ENCODE measurements at places on chromosomes 11 and 22. TPM values are rescaled to one million over a fixed set of nuclear protein-coding genes. Genes with fewer than 3 reads are reported as not detected.
A peak's percentile ranks its signal among the peaks of the same experiment; 100 is the strongest.

DNA sequence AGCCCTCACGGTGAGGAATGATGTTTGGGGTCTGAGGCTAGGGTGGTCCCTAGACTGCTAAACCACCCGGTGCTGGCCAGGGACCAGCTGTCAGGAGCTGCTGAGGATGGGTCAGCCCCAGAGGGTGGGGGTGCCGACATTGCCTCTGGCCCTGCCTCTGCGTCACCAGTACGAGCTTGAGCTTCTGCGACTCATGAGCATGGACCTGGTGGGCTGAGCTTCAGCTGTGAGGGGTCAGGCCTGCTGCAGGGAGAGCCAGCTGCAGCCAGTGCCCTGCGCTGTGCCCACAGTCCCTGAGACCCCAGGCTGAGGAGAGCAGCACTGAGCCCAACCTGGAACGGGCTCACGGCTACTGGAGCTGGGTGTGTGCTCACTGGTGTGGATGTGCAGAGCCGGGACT is 7.0 kb downstream of the DERL3 start:
- DNase-seq, result no peak

- no peak for DNase-seq
Observed at GRCh38 chr11:48154151-48154550, 62.5 kb upstream of the OR4B1 start.

- peak; percentile 28 for DNase-seq
Observed at GRCh38 chr11:26755762-26756161, 33.9 kb upstream of the SLC5A12 start.

- DNase-seq, result no peak
Observed at GRCh38 chr11:3954448-3955298, 99.2 kb downstream of the STIM1 start.

GRCh38 chr11:74683279-74683871 is 47.9 kb downstream of the CHRDL2 start:
- DNase-seq, result peak; percentile 64

The OR1S1 gene
- not detected for total RNA-seq

The SDHAF2 gene
- 27.4 TPM for total RNA-seq

The RPS25 gene
- total RNA-seq, result 2,538 TPM

The HOATZ gene
- total RNA-seq, result not detected
